ENCODE measurements at places on chromosomes 4 and X. TPM values are rescaled to one million over a fixed set of nuclear protein-coding genes. Genes with fewer than 3 reads are reported as not detected.

The GUCY1B1 gene
- total RNA-seq, result 17.0 TPM

The SCRG1 gene
- total RNA-seq, result 1.1 TPM

The RAB40AL gene
- 0.32 TPM for total RNA-seq

The RNF175 gene
- 1.00 TPM for total RNA-seq

The ATP8A1 gene
- 22.1 TPM for total RNA-seq

The GAGE12F gene
- not detected for total RNA-seq

The ZNF518B gene
- total RNA-seq, result 22.7 TPM

The SGMS2 gene
- 37.8 TPM for total RNA-seq

The EDA2R gene
- 5.7 TPM for total RNA-seq

The DIAPH2 gene
- total RNA-seq, result 13.5 TPM

The ARL9 gene
- total RNA-seq, result not detected

The MFAP3L gene
- 1.2 TPM for total RNA-seq

The SLC39A8 gene
- total RNA-seq, result 3.0 TPM

The TEX13C gene
- total RNA-seq, result not detected

The SLC6A8 gene
- 144 TPM for total RNA-seq

The SLC7A11 gene
- 0.19 TPM for total RNA-seq

The COL4A6 gene
- total RNA-seq, result 6.1 TPM

The GLOD5 gene
- total RNA-seq, result not detected

The CCKAR gene
- total RNA-seq, result not detected

The LANCL3 gene
- total RNA-seq, result 0.75 TPM

The TCEANC gene
- 6.4 TPM for total RNA-seq

The PAK3 gene
- 0.78 TPM for total RNA-seq

The FSTL5 gene
- total RNA-seq, result not detected

Data from cardiac septum (tissue), 1 donor.